NCI-H1417 treated with DMSO at 0.1 percent for 48 hours (cell line): ENCODE measurements at places on chromosomes 12 and 14.

DNA sequence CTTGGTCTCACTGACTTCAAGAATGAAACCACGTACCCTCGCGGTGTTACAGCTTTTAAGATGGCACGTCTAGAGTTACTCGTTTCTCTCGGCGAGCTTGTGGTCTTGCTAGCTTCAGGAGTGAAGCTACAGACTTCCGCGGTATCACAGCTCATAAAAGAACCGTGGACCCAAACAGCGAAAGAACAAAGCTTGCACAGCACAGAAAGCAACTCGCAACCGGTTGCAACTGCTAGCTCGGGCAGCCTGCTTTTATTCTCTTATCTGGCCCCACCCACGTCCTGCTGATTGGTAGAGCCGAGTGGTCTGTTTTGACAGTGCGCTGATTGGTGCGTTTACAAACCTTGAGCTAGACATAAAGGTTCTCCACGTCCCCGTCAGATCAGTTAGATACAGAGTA, 4.2 kb upstream of the CLEC4C start:
- no peak for DNase-seq

DNA sequence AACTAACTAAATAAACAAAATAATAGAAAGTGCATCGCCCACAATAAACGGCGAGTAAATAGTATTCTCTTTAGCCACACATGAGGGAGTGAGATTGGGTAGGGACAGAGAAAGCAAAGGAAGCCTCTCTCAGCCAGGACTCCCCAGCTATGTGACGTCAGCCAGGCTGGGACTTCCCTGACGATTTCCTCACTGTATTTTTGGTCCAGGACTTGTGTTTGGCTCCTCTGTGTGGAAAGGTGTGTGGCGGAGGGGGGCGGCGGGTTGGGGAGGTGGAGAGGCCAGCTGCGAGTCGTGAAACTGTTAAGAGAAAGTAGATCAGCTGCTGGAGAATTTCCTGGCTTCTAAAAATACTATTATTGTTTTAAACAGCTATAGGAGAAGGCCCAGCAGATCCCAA, 1124.6 kb downstream of the AACS start:
- no peak for DNase-seq

DNA sequence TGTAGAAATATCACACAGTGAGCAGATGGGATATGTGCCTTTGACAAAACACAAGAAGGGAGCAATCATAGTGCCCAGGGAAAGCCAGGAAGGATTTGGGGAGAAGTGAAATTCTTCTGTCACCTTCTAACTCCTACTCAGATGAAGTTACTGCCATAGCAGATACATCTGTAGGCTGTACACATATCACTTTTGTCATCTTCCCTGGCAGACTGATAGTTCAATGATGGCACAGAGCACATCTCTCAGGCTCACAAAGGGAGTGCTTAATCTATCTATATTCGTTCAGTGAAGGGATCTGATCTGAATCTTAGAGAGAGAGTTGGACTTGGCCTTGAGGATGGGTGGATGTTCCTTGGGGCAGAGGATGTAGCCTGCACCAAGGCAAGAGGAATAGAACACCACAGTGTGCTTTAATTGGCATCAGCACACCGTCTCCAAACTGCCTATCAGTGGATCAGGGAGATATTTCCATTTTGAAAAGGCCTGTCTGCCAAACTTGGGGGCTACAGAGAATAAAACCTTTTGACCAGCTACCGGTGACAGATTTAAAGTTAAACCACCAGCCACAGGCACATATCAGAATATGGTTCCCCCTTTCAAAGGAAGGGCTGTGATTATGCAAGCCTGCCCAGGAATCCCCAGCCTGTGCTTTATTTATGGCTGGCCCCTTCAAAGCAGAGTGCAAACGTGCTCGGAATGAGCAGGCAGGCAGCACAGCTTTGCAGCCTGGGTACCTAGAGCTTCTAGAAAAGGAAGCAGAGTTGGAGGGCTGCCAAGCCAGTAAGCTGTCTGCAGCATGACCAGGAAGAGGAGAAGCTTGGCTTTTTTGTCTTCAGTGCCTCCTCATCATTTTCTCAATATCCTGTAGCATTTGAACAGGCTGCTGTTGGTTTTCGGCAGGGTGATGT, 165.5 kb upstream of the DYRK2 start:
- DNase-seq, result no peak

GRCh38 chr12:6277982-6278438, 32.5 kb upstream of the PLEKHG6 start:
- DNase-seq, result no peak

DNA sequence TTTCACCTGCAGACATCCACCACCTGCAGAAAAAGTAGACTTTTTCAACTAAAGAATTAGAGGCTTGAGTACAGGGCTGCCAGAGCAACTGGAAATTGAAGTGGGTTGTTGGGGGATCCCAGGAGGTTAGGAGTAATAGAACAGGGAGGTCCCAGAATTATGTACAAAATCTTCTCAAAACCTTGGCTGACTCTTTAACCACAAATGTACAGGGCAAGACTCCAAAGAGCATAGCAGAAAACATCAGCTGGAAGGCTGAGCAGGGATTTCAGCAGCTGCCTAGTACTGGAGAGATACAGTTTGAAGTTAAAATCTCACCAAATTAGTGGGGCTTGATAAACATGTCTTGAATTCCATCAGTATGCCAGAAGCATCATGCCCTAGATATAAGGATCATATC, 191.6 kb downstream of the CRADD start:
- DNase-seq, result no peak

- no peak for DNase-seq
Observed at GRCh38 chr14:101070540-101071492, 167.3 kb upstream of the RTL1 start.

DNA sequence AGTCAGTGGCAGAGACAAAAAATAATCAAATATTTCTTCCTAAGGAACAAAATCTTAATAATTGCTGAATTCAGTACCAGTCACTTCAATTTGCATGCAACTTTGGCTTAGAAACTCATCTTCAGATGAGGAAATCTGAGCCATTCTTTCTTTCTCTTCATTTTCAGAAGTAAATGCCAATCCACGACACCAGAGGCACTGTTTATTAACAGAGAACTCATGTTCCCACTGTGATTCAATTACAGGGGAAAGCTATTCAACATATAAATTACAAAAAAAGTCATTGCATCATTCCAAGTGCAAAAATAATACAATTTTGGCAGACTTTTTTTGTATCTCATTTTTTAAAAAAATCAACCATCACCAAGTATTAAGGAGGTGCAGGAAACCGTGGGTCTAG, 816.1 kb upstream of the TMEM132C start:
- no peak for DNase-seq

- DNase-seq, result no peak
Observed at GRCh38 chr12:109461049-109461845, 15.9 kb downstream of the KCTD10 start.

DNA sequence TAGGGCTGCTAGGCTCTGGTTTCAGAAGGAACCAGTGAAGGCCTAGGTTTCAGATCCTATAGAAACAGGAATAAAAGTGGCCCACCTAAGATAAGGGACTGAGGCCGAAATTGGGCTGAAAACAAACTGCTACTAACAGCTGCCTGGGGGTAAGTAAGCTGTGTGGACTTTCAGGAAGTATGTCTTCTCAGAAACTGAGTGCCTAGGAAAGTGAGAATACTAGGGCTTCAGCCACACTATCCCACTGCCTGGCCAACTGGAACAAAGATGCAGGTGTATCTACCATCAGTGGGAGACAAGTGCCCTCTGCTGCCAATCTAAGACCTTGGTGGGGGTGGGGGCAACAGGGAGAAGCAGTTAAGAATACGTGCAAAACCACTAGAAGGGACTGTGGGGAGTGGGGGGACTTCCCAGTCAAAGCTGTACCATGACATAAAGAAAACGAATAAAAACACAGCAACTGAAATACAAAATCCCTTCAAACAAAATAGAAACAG, 82.5 kb downstream of the MED13L start:
- no peak for DNase-seq

DNA sequence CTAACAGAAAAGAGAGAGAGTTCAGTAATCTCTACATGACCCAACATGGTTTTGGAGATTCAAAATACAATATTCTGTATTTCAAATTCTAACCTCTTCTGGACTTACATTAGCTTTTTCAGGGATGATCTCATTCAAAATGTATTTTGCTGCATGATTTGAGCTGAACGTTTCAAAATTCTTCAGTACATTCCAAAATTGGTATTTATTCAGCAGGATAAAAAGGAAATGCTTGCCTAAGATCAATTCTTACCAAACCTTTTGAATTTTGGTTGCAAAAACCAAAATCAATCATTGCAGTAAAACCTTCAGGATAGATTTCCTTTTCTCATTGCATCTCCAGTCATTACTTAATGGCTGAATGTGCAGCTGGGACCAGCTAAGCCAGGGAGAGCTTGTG, 1761.3 kb upstream of the SEL1L start:
- DNase-seq, result no peak

DNA sequence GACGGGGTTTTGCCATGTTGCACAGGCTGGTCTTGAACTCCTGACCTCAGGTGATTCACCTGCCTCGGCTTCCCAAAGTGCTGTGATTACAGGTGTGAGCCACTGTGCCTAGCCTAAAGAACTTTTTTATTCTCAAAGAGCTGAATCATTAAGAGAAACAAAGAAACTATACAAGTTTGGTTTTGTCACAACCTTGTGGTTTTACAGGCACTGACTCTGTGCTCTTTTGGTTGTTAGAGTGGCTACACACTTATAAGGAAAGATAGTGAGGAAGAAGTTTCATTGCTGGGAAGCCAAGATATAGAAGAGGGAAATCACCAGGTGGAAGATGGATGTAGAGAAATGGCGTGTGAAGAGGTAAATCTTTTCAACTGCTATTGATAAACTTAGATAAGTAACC, 10.1 kb upstream of the DNAH10 start:
- no peak for DNase-seq

DNA sequence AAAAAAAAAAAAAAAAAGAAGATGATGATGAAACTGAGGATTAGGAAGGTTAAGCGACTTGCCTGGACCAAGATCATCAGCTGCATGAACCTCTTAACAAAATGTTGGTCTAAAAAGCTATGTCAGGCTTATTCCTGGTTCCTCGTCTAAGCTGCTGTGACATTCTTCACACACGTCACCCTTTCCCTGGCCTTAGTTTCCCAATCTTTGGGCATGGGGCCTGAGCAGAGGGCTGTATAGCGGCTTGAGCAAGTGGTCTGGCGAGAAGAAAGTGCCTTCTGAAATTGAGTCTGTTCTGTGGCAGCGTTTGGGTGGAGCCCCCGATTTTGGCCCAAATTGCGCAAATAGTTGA, 58.7 kb upstream of the CCND2 start:
- DNase-seq, result no peak

DNA sequence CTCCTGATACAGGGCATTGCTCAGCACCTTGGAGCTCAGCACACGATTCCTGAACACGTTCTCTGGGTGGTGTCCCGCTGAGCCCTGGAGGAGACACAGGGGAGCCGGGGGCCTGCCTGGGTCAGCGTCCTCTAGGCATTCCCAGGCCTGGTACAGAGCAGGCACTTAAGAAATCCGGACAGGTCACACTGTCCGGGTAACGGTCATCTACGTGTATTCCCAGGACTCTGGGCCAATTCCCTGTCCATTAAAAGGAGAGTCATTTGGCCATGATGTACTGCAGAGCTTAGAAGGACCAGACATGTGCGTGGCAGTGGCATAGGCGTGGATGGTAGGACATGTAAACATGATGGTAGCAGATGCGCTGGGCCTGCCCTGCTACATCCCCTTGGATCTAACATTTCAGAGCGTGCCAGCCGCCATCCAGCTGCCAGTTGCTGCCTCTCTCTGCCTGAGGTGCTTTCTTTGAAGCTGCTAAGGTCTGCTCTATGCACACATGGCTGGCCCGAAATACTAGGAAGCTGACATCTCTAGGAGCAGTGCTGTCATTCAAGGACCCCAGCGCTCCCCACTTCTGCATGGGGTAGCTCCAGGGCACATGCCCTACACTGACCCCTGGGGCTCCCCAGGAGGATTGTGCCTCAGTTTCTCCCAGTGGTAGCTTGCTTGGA, 273.1 kb upstream of the RTL1 start:
- no peak for DNase-seq

DNA sequence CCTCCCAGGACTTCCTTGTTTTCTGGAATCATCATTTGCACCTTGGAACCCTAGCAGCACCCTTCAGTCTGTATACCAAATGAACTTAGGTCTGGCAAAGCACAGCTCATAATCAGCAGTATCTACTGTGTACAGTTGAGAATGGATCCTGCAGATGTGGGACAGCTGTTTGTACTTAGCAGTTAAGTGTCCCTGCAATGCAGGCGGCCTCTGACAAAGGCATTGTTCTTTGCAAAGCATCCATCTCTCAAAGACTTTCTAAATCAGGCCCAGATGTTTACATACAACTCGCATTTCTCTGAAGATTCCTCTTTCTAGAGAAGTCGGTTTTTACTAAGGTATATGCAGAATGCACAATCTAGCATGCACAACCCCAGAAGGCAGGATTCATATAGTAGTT, 170.5 kb upstream of the RBM19 start:
- no peak for DNase-seq

- DNase-seq, result no peak
Observed at GRCh38 chr14:88245321-88245720, 77.7 kb downstream of the KCNK10 start.

DNA sequence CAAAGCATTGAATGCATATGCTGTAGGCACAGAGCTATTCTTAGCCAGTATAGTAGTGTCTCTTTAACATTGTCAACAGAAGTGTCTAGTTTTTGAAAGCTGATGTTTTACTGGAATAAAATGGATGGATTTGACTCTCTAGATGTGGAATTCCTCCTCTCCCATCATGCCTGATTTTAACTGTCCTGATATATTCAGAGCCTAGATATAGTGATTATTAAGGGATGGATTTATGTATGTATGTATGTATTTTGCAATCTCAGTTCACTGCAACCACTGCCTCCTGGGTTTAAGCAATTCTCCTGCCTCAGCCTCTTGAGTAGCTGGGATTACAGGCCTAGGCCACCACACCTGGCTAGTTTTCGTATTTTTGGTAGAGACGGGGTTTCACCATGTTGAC, 144.8 kb upstream of the NAV3 start:
- no peak for DNase-seq

- no peak for DNase-seq
Observed at GRCh38 chr12:26791301-26791791, 41.6 kb downstream of the ITPR2 start.
